ENCODE measurements at places on chromosomes 3 and 15. TPM values are rescaled to one million over a fixed set of nuclear protein-coding genes. Genes with fewer than 3 reads are reported as not detected.

Gene PLA2G4E
- 0.05 TPM for total RNA-seq

Gene BBX
- 37.7 TPM for total RNA-seq

Gene SLC22A13
- total RNA-seq: not detected

Gene IL20RB
- total RNA-seq: 0.43 TPM

Gene ALDH1L1
- 23.1 TPM for total RNA-seq

GRCh38 chr3:33629219-33629618 is 88.8 kb downstream of the CLASP2 start:
- DNase-seq: no peak

GRCh38 chr15:37616215-37616614 is 318.2 kb upstream of the TMCO5A start:
- DNase-seq: no peak

GRCh38 chr3:112675349-112675748 is 34.4 kb upstream of the CCDC80 start:
- no peak for DNase-seq

GRCh38 chr15:85741021-85741421 is 53.7 kb downstream of the KLHL25 start:
- DNase-seq: no peak

GRCh38 chr15:32657941-32658340 is 16.4 kb downstream of the SCG5 start:
- no peak for DNase-seq

GRCh38 chr3:41080141-41080540 is 119.2 kb upstream of the CTNNB1 start:
- no peak for DNase-seq

GRCh38 chr3:71035886-71036285 is 547.6 kb downstream of the FOXP1 start:
- no peak for DNase-seq

- DNase-seq: no peak
Measured at GRCh38 chr3:30035935-30036567, 570.4 kb upstream of the TGFBR2 start.

- no peak for DNase-seq
Measured at GRCh38 chr3:58074997-58075396, 66.8 kb downstream of the FLNB start.

DNA sequence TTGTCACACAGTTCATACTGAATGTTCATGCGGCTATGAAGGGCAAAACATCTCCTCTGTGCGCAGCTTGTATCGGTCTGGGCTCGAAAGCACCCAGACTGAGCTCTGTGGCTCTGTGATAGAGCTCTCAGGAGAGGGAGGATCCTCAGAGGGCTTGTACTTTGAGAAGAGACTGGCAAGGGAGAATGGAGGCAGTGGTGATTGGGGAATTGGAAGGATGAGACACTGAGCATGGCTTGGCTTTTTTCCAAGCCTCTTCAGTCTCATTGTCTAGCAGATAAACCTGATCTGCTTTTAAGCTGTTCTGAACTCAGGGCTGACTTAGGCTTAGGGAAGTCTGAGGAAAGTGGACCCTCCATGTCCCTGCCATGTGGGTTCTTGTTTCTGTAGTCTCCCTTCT is 43.0 kb downstream of the RAD54L2 start:
- DNase-seq: no peak

- no peak for DNase-seq
Measured at GRCh38 chr15:78702609-78703333, 61.8 kb upstream of the CHRNB4 start.

Data from Right ventricle myocardium inferior (tissue), 1 donor.